ENCODE measurements at places on chromosomes 3 and 15.

DNA sequence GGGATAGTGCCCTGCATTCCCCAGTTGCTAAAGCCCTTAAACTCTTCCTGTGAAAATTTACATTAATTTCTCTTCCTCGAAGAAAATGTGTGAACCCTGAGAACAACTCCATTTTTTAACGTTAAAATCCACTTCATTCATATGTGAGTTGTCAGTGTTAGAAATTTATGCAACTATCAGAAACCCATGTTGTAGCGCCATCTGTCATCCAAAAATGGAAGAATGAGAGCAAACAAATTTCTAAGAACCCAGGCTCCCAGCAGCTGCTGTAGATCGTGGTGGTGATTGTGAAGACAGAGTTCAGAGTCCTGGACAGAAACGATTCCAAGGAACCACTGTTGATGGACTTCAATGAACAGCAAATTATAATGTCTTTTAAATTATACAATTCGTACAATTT, 179.7 kb upstream of the NDN start:
- DNase-seq = no peak

DNA sequence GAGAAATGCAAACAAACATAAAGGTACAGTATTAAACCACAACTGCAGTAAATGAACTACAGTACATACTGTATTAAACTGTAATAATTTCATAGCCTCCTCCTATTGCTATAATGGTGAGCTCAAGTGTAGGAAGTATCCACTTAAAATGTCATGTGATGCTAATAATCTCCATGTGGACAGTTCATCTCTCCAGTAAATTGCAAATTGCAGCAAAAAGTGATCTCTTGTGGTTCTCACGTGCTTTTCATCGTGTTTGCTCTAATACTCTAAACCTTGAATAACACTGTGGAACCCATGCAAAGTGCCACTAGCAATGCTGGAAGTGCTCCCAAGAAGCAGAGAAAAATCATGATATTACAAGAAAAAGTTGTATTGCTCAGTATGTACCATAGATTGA, 9.2 kb upstream of the FNDC3B start:
- no peak for DNase-seq

DNA sequence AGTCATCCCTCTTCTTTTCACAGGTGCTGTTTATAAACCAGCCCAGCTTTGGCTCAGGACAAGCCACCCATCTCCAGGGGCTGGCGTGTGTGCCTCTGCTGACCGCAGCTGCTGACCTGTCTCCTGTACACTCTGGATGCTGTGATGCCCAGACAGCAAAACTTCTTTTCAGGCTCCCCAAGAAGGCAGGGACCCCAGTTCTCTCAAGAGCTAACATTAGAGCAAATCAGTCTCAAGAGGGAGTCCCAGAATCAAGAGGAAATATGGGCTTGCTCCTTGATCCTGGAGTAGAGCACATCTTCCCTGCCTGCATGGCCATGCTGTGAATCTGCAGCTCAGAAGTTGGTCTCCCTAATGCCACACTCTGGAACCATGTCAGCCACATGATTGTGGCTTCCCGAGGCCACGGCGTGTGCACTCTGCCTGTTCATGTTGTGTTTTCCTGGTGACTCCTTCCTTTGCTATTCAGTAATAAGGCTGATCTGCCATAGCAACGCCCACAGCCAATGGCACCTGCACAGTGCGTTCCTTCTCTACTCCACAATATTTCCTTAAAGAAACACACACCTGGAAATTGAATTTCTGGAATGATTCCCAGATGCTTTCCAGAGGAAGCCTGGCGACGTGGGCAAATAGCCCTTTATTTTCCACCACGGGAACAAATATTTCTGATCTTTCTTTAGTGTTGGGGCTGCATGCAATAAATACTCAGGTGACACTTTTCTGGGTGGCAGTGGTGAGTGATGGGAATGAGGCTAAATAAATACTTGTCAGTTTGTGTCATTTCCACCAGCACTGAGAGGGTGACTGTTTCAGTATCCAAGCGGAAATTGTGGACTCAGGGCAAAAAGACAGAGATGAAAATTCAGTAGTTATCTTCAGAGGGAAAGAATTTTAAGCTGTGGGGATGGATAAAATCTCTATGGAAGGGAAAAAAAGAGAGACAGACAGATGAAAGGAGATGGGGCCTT, 21.9 kb upstream of the THSD4 start:
- no peak for DNase-seq

DNA sequence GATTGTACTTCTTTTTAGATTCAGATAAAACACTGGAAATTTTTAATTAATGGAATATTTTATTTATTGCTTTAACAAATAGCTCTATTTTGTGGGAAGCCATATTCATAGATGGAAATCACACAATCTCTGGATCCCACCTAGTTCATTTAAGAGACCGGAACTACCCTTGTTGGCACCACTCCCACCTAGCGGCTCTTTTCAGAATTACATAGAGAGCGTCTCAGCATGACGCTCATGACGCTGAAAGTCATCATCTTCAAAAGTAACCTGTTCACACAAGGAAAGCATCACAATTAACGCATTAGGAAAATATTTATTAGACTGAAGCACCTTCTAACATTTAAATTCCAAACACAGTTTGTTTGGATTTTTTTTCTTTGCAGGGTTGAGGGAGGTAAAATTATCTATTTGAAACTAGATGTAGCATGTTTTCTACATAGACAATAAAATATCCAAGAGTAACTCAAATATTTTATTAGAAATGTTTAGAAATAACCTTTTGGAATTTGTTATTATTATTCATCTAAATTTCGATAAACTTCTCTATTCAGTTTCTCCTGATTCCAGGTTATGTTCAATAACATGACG, 214.9 kb upstream of the ARRDC4 start:
- DNase-seq = peak; percentile 33

GRCh38 chr15:79418693-79419279, 13.3 kb upstream of the MINAR1 start:
- DNase-seq = no peak

- DNase-seq = no peak
Observed at GRCh38 chr3:111890051-111890580, 31.1 kb downstream of the PHLDB2 start.

- DNase-seq = no peak
Observed at GRCh38 chr3:61032991-61033390, 218.3 kb downstream of the FHIT start.

DNA sequence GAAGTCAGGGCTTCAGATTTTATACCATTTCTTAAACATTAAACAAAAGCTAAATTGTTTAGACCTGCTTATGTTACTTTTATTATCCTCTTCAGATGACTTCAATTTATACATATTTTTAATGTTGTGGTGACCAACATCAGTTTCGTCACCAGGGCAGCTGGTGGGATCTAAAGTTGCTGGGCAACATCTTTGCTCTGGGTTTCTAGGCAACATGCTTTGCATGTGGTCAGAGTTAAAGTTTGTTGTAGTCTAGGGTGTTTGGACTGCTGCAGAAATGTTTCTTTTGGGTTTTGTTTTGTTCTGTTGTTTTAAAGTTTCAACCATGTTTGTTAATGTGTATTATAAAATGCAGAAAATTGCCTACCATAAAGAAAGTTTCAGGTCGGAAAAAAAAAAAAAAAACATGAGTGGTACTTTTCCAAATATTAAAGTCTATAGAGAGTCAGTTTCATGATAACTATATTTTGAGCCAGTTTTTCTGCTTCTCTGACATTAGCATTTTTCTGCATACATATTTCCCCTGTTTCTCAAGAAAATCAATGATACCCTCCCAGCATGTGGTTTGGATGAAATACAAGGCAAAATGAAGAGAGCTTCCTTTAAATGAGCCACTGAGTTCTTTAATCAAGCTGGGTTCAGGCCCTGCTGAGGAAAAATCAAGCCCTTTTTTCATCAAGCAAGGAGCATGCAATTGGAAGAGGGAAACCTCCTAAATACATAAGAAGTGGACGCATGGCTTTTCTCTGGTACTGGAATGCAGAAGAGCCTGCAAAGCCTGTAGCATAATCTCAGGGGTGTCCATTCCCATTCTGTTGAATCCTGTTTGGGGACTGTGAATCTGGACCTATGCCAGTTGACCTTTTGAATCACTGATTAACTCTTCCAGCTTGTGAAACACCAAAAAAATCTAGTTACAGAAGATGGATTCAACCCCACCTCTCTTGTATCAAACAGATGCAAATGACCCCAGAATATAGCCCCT, 35.0 kb upstream of the VGLL3 start:
- DNase-seq = no peak

- DNase-seq = no peak
Observed at GRCh38 chr15:41940441-41940857, 31.9 kb downstream of the EHD4 start.

GRCh38 chr3:47824541-47825473, 21.9 kb downstream of the DHX30 start:
- DNase-seq = peak; percentile 61

DNA sequence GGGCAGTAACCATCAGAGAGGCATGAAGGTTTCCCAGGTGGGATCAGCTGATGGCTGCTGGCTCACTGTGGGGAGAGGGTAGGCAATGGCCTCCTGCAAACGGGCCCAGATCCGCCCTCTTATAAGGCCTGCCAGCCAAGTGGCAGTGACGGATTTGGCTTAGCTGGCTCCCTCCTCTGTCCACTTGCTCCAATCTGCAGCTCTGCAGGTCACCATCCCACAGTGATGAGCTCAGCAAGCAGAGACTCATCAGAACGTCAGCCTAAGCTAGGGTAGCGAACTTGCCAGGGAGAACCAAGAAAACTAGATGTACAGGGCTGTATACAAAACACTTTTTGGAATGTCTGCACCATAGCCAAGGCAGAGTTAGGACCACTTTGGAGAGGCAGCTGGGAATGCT, 62.8 kb upstream of the DCLK3 start:
- DNase-seq = no peak

DNA sequence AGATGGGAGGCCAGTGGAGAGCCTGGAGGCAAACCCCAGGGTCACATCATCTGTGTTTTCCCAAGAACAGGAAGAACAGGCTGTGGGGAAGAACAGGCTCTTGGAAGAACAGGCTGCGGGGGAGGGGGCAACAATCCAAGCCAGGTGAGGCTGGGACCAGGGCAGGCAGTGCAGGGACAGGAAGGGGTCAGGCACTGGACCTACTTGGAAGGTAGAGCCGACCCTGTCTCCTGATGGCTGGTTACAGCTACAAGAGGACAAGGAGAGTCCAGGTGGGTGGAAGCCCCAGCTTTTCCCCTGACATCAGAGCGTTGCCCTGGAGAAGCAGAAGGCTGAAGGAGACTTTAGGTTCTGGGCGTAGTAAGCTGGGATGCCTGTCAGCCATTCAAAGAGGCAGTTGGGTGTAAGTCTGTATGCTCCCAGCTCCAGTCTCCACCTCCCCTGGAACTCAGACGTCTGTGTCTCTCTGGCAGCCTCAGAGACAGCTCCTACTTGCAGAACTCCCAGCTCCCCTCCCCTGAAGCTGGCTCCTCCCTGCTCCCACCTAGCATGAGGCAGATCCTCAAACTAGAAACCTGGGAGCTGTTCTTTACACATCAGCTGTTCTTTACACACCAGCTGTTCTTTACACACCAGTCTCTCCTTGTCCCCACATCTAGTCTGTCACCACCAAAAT, 130.9 kb downstream of the DNAJB8 start:
- DNase-seq = no peak

GRCh38 chr3:40312661-40313226, 3.2 kb downstream of the EIF1B start:
- no peak for DNase-seq

- DNase-seq = no peak
Observed at GRCh38 chr3:165643425-165643824, 193.8 kb downstream of the BCHE start.

DNA sequence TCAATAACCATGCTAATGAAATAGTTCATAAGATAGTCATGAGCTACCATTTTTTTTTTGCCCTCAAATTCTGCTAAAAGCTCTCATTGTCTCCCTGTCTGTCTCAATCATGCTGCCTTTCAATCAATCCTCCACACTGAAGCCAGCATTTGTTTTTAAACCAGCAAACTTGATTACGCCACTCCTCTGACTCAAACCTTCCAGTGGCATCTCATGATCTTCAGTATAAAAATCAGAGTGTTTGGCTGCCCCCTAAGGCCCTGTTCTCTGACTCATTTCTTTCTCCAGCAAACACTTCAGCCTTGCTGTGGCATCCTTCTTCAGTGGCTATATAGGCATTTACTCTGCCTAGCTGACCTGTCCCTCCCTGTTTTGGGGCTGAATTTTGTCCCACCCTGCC, 36.0 kb upstream of the EOMES start:
- DNase-seq = peak; percentile 16

DNA sequence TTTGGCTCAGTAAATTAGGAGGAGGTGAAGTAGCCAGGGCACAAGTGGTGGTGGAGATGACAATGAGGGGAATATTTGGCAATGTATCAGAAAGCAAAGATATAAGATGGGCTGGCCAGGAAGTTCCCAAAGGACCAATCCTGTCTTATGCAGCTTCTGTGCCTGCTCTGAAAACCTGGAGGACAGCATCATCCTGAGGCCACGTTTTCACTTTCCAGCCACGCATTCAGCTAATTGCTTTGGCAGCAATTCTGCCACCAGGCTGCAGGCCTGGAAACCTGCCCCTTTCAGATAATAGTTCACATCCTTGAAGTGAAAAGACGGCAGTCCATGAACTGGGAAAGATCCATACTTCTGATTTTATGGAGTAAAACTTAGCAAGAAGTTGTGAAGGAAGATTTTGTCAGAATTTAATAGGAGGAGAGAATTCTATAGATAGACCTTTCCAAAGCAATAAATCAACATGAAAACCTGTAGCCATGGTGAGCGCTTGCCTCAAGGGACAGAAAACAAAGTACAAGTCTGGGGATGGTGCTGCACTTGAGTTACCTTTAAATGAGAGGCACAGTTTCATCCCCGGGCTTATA, 682.5 kb downstream of the GRM7 start:
- DNase-seq = no peak

Data from NCI-H460 (cell line).